Mesothelial cell of epicardium (in vitro differentiated cells): ENCODE measurements at places on chromosomes 11 and 22. TPM values are rescaled to one million over a fixed set of nuclear protein-coding genes. Genes with fewer than 3 reads are reported as not detected.

GLB1L3 gene
- not detected in 3 replicates for total RNA-seq

ABCC8 gene
- total RNA-seq, result not detected in 3 replicates

RPS13 gene
- total RNA-seq, result 929 to 970 TPM (median 934 TPM) in 3 replicates

TMEM25 gene
- total RNA-seq, result 46.1 to 48.0 TPM (median 46.7 TPM) in 3 replicates

- no peak overlapping the region for H3K27ac ChIP-seq
- H3K4me3 ChIP-seq, result no peak overlapping the region
- no peaks in the 10 kb centered on the region for H3K36me3 ChIP-seq
- no peaks in the 10 kb centered on the region for H3K27me3 ChIP-seq
Observed at GRCh38 chr22:30747493-30747892, 52.8 kb downstream of the OSBP2 start.

- H3K27me3 ChIP-seq, result no peaks in the 10 kb centered on the region
- H3K27ac ChIP-seq, result no peak overlapping the region
- peaks cover 2% of the 10 kb centered on the region for H3K36me3 ChIP-seq
- DNase-seq, result no peak
- peaks cover 12% of the 10 kb centered on the region for H3K4me1 ChIP-seq
Observed at GRCh38 chr11:121869478-121869877, 246.5 kb downstream of the BLID start.

- no peaks in the 10 kb centered on the region for H3K36me3 ChIP-seq
- no peak overlapping the region for H3K27ac ChIP-seq
- DNase-seq, result no peak
- H3K4me1 ChIP-seq, result no peaks in the 10 kb centered on the region
- peaks cover 23% of the 10 kb centered on the region for H3K27me3 ChIP-seq
Observed at GRCh38 chr11:58503361-58503856, 4.5 kb downstream of the OR5B21 start.
